ENCODE measurements at places on chromosomes 3 and 15. TPM values are rescaled to one million over a fixed set of nuclear protein-coding genes. Genes with fewer than 3 reads are reported as not detected.

- no peak for DNase-seq
These were observed 90.2 kb upstream of the FGF12 start for GRCh38 chr3:192817506-192817905.

DNA sequence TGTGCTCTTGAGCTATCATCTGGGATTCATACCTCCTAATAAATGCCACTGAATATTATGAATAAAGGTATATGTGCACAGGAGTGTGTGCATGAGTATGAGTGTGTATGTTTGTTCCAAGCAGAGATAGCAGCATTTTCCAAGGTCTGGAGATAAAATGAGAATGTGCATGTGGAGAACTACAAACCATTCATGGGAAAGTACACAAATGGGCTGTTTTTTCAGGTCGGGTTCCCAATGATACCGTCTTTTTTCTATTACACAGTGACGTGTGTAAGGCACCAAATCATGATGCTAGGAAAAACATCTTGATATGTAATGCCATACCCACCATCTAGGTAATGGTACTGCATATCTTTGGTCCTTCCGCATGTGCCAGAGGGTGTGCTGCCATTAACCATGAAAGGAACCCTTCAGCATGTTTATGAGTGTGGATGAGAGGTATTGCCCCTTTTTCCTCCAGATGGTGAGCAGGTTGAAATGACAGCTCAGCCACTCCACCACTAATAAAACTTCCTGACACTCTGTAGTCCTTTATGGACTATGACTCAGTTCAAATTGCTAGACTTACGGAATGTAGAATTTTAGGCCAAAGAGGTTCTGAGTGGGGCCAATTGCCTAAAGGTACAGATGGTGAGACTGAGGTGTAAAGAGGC lies 36.4 kb upstream of the COPB2 start:
- no peak for DNase-seq

DNA sequence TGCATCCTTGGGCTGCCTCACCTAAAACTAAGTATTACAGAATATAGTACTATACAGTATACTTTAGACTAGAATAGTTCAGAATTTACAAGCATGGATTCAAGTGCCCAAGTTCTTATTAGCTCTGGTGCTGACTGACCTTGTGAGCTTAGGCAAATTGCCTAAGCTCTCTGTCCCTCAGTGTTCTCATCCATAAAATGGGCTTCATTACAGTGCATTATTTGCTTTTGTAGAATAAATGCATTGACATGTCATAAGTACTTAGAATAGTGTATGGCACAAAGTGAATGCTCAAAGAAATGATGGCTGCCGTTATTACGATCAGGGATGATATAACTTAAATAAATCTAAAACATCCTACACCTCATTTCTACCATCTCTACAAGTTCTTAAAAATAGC lies 269.7 kb downstream of the FOXP1 start:
- DNase-seq, result no peak

- DNase-seq, result no peak
These were observed 394.1 kb upstream of the TBL1XR1 start for GRCh38 chr3:177591379-177591778.

- no peak for DNase-seq
These were observed 101.2 kb upstream of the RGMA start for GRCh38 chr15:93190238-93190637.

DNA sequence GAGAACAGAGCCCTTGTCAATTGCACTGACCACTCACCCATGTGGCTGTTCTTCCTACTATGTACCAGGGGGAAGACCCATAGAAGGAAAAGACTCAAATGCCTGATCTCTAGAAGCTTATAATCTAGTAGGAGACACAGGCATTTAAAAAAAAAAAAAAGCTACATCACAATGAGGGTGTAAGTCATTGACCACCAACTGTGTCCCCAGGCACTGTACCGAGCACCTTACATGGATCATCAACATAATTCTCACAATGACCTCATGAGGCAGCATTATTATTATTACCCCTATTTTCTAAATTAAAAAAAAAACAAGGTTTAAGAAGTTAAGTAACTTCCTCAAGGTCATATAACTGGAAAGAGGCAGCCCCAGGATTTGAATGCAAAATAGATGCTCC lies 247.4 kb downstream of the SHOX2 start:
- no peak for DNase-seq

- no peak for DNase-seq
These were observed 10.3 kb upstream of the ROPN1B start for GRCh38 chr3:125958511-125959316.

- no peak for DNase-seq
These were observed 4.4 kb upstream of the ATP13A4 start for GRCh38 chr3:193559100-193559499.

- no peak for DNase-seq
These were observed 103.7 kb downstream of the PDZRN3 start for GRCh38 chr3:73520931-73521461.

Gene TRANK1
- total RNA-seq, result 4.2 TPM

Gene CP
- 0.07 TPM for total RNA-seq

Gene CCR1
- not detected for total RNA-seq
